ENCODE measurements at places on chromosomes 12 and 14. TPM values are rescaled to one million over a fixed set of nuclear protein-coding genes. Genes with fewer than 3 reads are reported as not detected.

TECPR2 gene
- total RNA-seq = 18.0 TPM

- DNase-seq = peak; percentile 1
Measured at GRCh38 chr12:15404485-15404884, 82.2 kb downstream of the PTPRO start.

TCL1B gene
- not detected for total RNA-seq

DNA sequence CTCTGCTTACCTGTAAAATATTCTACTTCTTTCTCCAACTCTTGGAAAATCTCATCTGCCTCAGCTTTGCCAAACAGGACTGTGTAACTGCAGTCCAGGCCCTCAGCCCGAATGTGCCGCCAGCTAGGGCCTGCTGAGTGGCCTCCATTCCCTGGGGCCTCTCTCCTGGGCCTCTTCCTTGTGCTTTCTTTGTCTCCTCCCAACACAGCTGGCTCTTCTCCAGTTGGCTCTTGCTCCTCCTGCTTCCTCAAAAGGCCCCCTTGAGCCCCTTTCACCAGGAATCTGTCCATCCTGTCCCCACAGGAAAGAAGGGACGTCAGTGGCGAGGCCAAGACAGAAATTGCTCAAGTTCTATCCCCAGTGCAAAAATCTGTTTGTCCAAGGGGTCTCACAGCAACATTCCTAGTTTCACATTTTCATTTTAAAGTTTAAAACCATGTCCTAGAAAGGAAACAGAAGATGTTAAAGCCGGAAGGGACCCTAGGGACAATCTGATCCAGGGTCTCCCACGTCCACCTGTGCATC, 713 bp downstream of the ALKBH2 start:
- no peak for DNase-seq

DNA sequence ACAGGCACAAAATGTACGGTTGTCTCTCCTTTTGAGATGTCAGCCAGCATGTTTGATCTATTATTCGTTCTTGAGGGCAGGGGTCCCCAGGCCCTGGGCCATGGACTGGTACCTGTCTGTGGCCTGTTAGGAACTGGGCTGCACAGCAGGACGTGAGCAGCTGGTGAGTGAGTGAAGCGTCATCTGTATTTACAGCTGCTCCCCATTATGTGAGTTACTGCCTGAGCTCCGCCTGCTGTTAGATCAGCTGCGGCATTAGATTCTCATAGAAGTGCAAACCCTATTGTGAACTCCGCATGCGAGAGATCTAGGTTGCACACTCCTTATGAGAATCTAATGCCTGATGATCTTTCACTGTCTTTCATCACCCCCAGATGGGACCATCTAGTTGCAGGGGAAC, 41.4 kb upstream of the SCN8A start:
- no peak for DNase-seq

DNA sequence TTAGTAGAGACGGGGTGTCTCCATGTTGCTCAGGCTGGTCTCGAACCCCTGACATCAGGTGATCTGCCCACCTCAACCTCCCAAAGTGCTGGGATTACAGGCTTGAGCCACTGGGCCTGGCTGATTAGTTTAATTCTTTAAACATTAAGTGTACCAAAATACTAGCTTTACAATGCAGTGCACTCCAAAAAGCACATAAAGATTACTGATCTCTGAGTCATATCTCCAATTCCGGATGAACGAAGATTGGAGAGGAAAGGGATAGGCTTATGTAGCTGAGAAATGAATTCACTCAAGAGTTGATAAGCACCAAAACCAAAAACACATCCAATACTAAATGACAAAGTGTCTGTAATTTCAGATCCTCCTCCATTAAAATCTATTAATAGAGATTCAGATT, 15.1 kb downstream of the NAV3 start:
- DNase-seq = peak; percentile 79

DNA sequence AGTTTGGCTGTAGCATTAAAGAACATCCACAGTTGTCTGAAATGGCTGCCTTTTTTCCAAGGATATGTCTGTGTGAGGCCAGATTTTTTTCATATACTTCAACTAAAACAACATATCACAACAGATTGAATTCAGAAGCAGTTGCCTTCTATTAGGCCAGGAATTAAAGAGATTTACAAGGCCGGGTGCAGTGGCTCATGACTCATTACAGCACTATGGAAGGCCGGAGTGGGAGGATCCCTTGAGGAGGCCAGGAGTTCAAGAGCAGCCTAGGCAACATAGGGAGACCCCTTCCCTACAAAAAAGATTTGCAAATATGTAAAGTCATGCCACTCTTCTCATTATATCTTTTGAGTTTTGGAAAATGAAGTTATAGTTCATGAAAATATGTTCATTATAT, 108.6 kb downstream of the KTN1 start:
- DNase-seq = peak; percentile 13

- no peak for DNase-seq
Measured at GRCh38 chr12:29750131-29750927, 33.4 kb downstream of the TMTC1 start.

GRCh38 chr14:68137704-68138619, 318.4 kb downstream of the RAD51B start:
- DNase-seq = peak; percentile 91

- DNase-seq = peak; percentile 88
Measured at GRCh38 chr12:46585854-46586621, 213.5 kb upstream of the SLC38A2 start.

GRCh38 chr12:673849-674248, 10.6 kb upstream of the NINJ2 start:
- DNase-seq = no peak

DNA sequence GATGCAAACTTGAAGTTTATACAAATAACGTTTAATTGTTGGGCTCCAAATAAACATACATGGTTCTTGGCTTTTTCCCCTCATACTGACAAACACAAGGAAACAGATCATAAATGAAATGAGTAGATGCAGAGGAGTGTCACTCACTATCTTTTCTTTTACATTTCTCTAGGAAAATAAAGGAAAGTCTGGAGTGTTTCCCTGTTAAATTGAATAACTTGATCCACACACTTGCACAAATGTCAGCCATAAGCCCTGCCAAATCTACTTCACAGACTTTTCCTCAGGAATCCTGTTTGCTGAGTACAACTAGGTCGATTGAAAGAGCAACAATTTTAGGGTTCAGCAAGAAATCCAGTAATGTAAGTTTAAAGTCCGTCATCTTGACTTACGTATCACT, 175.3 kb downstream of the PLCZ1 start:
- DNase-seq = peak; percentile 63

Measured in fibroblast of villous mesenchyme (primary cell).